Lung (tissue), 17 donors: ENCODE measurements at places on chromosomes 2 and 18.

GRCh38 chr2:239833269-239834109, 191.7 kb downstream of the NDUFA10 start:
- DNase-seq, result no peak

DNA sequence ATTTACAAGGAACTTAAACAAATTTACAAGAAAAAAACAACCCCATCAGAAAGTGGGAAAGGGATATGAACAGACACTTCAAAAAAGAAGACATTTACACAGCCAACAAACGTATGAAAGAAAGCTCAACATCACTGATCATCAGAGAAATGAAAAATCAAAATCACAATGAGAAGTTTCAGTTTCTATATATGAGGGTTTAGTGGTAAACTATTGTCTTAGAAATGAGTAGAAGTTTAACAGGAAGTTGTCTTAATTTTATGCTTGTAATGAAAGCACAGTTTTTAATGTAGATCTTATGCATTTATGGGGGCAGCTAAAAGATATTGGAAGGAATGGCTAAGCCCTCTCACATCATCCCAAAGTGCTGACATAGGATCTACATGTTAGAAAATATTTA, 325.4 kb downstream of the ERBB4 start:
- DNase-seq, result no peak

DNA sequence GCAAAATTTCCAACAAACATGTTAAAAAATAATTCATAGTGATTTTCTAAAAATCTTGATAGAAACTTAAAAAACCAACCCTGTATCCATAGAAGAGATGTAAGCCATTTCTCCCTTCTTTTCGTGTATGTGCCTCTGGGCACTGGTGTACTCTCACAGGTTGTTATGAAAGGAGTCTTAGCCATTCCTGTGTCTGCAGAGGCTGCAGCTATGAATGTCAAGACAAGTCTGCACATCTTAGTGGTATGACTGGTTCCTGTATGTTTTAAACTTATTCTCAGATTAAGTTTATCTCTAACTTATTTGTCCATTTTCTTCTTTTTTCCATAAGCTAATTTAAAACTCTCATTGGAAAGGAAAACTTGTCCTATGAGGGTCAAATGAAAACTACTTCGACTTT, 84.0 kb downstream of the DPP4 start:
- DNase-seq, result no peak

- no peak for DNase-seq
These were observed 8.1 kb downstream of the ACKR3 start for GRCh38 chr2:236577481-236578410.

- no peak for DNase-seq
These were observed 60.9 kb upstream of the FZD7 start for GRCh38 chr2:201972621-201973255.

DNA sequence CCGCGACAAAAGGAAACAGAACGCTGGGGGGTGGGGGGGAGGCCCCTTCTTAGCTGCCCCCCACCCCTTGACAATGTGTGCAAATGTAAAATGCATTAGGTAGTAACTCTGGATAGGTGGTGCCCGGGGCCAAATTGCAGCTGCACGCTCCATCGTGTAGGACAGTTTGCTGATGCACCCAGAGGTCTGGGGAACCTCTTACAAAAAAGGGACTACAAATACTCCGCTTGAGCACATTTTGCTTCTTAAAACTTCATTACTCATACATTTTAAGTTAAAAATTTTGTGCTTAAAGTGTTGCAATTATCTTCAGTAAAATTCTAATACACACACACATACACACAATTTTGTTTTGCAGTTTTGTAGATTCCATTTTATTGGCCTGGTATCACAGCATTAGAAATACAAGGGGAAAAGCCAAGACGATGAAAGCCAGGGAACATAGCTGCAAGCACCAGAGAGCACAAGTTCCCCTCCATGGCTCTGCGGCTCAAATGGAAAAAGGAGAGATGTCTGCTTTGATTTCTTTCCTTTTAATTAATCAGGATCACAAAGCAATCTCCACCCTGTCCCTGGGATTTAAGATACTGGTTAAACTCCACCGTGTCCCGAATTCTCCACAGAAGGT, 582.1 kb downstream of the ZEB2 start:
- DNase-seq, result peak; percentile 75

DNA sequence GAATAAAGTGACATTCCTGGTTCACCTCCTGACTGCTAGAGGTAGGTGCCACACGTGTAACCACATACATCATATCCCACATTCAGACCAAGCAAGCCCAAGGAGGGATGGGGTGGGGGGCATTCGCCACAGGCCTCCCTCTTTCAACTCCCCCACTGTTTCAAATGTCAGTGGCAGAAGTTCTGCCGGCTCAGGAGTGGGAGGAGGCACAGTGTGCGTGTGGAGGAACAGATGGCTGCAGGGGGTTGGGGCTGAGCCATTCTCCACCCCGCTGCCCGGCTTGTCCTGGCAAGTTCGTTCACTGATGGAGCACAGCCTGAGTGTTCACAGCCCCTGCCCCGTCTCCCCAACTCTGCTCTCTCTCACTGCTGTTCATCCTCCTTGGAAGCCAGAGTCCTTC, 75.4 kb upstream of the TANC1 start:
- peak; percentile 49 for DNase-seq
